ENCODE measurements at places on chromosomes 7 and 10.
A peak's percentile ranks its signal among the peaks of the same experiment; 100 is the strongest.

DNA sequence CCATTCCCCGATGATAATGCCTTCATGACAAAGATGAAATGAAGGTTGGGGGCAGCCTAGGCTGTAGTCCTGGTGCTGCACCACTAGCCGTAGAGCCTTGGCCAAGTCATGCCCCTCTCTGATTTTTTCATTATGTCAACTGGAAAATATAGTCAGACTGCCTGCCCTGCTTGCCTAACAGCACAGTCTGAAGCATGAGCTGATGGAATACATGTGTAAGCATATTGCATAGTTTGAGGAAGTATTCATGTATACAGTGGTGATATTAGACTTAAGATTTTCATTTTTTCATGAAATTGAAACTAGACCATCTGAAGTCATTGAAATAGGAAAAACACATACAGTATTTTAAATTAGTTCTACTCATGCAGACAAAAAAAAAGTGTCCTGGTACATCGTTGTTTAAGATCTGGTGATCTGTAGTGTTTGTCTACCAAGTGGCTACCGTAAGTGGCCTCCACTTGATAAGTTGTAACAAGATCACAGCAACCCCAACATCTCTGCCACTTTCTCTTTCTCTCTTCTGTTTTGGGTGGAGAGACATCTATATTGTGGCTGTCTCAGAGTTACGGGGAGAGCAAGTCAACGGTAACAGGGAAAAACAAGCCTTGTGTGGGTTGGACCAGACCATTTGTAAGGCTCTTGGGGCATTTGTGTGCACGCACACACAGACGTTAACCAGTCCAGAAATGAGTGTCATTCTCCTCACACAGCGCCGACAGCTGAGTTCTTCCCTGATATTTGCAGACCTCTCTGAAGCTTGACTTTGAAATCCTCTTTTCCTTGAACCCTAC lies 716.6 kb upstream of the GALNT17 start:
- no peak for DNase-seq

- no peak for DNase-seq
These were observed 17.6 kb downstream of the NUP205 start for GRCh38 chr7:135575296-135575695.

- DNase-seq, result no peak
These were observed 133.8 kb downstream of the PON1 start for GRCh38 chr7:95190515-95190914.

DNA sequence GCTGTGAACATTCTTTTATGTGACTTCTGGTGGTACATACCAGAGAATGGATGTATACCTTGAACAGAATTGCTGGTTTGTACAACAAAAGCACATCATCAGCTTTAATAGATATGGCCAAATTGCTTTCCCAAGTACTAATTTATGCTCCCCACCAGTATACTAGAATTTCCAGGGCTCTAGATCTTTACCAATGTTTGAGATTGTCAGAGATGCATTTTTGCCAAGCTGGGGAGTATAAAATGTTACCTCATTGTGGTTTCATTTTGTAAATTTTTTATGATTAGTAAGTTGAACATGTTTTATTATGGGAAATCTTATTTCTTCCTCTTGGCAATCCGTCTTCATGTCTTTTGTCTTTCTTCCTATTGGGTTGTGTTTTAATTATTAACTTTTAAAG lies 179.9 kb upstream of the TMEM106B start:
- DNase-seq, result peak; percentile 52

DNA sequence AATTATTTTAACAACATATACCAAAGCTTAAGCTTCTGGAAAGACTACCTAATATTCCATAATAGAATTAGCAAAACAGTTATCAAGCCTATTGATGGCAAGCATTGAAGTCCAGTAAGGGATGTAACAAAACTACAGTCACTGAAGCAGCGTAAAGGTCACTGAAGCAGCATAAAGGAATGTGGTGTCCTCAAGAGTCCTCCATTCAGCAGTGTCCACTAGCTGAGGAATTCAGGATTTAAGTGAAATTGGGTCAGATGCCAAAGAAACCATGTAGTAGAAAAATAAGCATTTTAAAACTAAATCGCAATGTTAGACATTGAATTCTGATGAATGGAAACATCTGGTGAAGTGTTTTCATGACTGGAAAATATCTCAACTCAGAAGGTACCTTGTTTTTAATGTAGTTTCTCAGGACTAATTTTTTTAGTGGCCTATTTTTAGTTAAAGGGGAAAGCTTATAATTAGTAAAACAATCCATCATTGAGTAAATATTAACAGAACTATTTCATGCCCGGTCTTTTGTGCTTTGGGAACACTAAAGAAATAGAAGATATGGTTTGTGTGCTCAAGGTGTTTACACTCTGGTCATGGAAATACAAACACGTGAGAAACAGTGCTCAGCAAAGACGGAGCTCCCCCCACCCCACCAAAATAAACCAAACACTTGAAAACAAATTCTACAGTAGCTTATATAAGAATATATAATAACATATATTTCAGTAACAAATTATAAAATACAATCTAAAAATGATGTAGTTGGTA lies 121.4 kb downstream of the CDK14 start:
- DNase-seq, result no peak
